Stimulated activated CD4-positive, alpha-beta T cell treated with anti-CD3 and anti-CD28 coated beads, Interleukin-4, amount 100 ng/mL, for 1 hour (primary cell): ENCODE measurements at places on chromosomes 16 and 17.

GRCh38 chr17:7834542-7834956 is 532 bp downstream of the KDM6B start:
- peak; percentile 46 for DNase-seq

DNA sequence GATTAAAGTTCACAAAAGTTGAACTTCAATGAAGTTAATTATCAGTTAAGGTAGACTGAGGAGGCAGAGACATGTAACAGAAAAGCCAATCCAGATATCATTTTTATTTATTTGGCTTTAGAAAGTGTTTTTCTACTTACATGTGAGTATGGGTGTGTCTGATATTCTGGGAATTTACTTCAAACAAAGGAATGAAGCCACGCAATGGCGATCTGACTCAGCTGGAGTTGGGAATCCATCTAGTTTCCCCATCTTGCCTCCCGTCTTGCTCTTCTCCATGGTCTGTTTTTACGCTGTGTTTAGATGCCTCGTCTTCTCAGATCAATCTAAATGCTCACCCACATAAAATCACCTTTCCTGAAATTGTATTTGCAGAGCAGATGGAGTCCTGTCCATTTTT is 1.7 kb upstream of the KCNJ16 start:
- DNase-seq: no peak

DNA sequence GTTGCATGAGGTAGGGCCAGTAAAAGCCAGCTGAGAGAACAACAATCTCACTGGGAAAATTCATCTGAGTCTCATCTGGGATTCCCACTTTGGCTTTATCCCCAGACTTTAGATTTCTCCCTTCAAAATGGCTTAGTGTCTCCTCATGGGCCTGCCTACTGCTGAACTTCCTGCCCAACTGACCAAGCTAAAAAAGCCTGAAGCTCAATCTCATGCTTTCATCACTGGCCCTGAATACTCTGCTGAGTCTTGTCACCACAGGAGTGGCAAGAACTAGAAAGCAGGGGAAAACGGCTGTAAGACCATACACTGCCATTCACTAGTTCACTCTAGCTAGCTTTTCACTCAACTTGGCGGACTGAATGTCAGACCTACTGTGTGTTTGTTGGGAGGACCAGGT is 96.4 kb upstream of the NOG start:
- DNase-seq: no peak

- no peak for DNase-seq
These were observed 172.0 kb upstream of the SOX9 start for GRCh38 chr17:71948703-71949422.

GRCh38 chr17:3043737-3044365 is 19.6 kb downstream of the OR1D5 start:
- no peak for DNase-seq

- peak; percentile 24 for DNase-seq
These were observed 141.1 kb downstream of the RGS9 start for GRCh38 chr17:65278050-65278819.

GRCh38 chr17:58086953-58087352 is 3.7 kb downstream of the DYNLL2 start:
- no peak for DNase-seq

- no peak for DNase-seq
These were observed 11.2 kb upstream of the ADAM11 start for GRCh38 chr17:44747566-44747965.

GRCh38 chr17:1331708-1332107 is 52.2 kb downstream of the TRARG1 start:
- no peak for DNase-seq

DNA sequence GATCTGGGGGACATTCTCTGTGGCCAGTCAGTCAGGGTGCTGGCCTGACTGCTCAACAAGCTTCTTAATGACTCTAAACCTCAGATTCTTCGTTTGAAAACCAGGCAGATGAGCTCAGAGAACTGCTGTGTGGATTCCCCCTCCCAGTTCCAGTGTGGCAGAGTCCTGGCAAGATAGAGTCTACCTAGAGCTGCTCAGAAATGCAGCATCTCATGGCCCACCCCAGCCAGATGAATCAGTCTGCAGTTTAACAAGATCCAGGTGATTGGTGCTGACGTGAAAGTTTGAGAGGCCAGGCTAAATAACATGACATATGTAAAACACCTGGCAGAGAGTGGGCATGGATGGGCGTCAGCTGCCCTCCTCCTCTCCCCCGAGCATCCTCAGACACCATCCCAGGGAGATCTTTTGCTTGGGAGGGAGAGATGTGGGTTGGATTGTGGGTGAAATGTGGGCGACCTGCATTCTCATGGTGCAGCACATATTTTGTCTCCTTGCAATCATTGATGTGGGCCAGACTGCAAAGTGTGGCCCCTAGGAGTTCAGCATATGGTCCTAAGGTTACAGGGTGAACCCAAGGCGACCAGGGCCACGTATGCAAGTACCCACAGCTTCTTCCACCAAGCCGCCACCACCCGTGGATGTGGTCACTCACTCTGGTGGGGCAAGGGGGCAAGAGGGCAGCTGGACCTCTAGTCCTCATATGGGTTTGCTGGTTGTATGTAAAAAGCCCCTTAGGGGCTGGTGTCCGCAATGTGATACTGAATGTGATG is 19.5 kb downstream of the SOCS3 start:
- DNase-seq: no peak

DNA sequence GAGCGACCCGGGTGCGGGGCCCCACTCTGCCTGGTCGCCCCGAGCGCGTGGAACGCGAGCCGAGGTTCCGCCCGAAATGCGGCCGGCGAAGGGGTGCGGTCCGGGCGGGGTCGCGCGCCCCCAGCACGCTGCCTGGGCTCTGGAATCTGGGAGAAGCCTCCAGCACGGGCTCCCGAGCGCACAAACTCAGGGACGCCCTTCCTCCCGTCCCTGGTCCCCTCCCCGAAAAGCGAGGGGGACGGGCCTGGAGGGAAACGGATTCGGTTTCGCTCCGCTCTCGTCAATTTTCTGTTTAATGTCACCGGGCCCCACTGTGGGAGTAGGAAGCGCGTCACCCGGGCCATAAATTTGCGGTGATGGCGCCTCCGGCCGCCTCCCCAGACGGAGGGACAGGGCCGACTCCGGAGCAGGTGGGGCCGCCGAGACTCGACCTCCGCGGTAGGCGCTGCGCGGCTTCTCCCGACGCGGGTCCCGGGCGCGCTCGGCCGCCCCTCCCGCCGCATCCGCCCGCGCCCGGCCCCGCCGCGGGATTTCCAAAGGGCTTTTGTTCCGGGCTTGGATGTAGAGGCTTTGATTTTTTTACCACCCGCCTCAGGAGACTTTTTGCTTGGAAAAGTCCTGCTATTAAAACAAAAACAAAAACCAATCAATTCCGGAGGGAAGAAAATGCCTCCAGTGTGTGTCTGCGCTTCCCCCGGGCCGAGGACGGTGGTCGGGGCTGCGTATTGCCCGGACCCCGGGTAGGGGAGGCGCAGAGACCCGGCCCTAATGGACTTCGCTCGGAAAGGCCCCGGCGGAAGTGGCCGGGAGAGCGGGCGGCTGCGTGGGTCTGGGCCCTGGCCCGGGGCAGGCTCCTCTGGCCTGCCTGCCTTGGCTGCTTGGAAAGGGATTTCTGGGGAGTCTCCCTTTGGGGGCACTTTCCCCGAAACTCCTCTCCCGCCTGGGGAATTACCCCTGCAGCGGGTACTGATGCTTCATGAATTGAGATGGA is 7.9 kb upstream of the BAHCC1 start:
- DNase-seq: peak; percentile 66

DNA sequence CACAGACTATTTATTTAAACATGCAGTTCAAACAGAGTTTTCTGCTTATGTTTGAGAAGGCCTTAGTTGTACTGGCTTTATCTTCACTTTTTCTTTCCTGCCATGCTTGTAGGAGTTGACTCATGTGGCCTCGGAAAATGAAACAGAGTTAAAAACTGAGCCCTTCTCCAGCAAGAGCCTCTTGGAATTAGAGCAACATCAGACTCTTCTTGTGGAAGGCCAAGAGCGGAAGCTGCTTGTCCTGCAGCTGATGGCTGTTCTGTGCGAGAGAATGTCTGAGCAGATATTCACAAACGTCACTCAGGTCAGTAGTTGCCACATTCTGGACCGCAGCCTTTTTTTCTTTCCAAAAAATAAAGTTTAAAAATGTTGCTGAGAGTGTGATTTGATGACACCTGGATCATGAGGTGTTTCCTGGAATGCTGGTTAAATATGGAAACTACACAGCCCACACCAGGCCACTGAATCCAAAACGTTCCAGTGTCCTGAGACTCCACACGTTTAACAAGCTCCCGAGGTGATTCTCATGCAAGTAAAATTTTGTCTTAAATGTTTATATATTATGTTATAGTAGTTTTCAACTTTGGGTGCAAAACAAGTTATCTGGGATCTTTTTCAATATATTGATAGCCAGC is 65.9 kb downstream of the TANGO6 start:
- DNase-seq: no peak

- no peak for DNase-seq
These were observed 3.4 kb downstream of the HS3ST3B1 start for GRCh38 chr17:14304222-14304772.

DNA sequence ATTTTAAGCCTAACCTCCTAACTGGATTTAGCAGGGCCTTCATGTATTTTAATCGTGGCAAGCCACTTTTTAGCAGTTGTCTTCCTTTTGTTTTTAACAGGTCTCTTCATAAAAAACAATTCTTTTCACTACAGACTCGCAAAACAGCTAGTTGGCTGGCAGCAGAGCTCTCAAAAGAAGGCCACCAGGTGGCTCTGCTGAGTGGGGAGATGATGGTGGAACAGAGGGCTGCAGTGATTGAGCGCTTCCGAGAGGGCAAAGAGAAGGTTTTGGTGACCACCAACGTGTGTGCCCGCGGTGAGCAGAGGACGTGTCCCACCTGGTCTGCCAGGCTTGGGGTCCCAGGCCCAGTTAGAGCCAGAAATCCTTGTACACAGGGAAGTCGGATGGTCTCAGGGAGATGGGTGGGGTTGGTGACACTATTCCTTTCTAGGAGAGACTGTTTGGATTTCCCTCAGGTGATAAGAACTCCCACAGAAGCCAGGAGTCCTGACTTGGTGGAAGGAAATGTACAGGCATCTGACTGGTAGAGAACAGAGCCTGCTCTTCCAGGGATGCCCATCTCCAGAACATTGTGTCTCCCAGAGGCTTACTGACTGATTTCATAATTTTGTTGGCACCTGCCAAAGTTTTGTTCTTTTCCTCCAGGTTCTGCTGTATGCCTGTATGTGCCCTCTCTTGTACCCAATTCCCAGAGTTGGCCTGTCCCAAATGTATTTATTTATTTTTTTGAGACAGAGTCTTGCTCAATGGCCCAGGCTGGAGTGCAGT is 14.9 kb upstream of the DDX19A start:
- peak; percentile 10 for DNase-seq

DNA sequence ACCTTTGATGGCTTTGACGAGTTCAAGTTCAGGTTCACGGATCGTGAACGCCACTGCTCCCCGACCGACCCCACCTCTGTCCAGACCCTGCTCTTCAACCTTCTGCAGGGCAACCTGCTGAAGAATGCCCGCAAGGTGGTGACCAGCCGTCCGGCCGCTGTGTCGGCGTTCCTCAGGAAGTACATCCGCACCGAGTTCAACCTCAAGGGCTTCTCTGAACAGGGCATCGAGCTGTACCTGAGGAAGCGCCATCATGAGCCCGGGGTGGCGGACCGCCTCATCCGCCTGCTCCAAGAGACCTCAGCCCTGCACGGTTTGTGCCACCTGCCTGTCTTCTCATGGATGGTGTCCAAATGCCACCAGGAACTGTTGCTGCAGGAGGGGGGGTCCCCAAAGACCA is 17.6 kb downstream of the NOD2 start:
- DNase-seq: no peak

- DNase-seq: no peak
These were observed 27.1 kb downstream of the NXPH3 start for GRCh38 chr17:49602783-49603182.

GRCh38 chr16:12097523-12098428 is 121.2 kb downstream of the SNX29 start:
- no peak for DNase-seq

GRCh38 chr17:19904412-19904811 is 36.7 kb upstream of the ULK2 start:
- no peak for DNase-seq
